ENCODE measurements at places on chromosomes 1 and 21. TPM values are rescaled to one million over a fixed set of nuclear protein-coding genes. Genes with fewer than 3 reads are reported as not detected.

The C1orf87 gene
- total RNA-seq, result not detected

The XKR8 gene
- 1.1 TPM for total RNA-seq

The CD5L gene
- total RNA-seq, result not detected

The ZNF593OS gene
- total RNA-seq, result not detected

The CLIC6 gene
- not detected for total RNA-seq

The VANGL2 gene
- total RNA-seq, result 0.28 TPM

The ZBTB8A gene
- total RNA-seq, result 6.1 TPM

The PRRX1 gene
- 65.4 TPM for total RNA-seq

The IFI44 gene
- total RNA-seq, result 2.7 TPM

GRCh38 chr1:51973587-51974474, 16.7 kb downstream of the RAB3B start:
- DNase-seq, result peak; percentile 67
- no peaks in the 10 kb centered on the region for H3K27me3 ChIP-seq
- no peak overlapping the region for H3K27ac ChIP-seq
- peaks cover 21% of the 10 kb centered on the region for H3K36me3 ChIP-seq
- H3K4me3 ChIP-seq, result no peak overlapping the region

- H3K36me3 ChIP-seq, result peaks cover 2% of the 10 kb centered on the region
- no peak overlapping the region for H3K4me3 ChIP-seq
- H3K27ac ChIP-seq, result no peak overlapping the region
- peaks cover 2% of the 10 kb centered on the region for H3K4me1 ChIP-seq
Observed at GRCh38 chr1:33086384-33086850, 5.5 kb downstream of the AZIN2 start.

DNA sequence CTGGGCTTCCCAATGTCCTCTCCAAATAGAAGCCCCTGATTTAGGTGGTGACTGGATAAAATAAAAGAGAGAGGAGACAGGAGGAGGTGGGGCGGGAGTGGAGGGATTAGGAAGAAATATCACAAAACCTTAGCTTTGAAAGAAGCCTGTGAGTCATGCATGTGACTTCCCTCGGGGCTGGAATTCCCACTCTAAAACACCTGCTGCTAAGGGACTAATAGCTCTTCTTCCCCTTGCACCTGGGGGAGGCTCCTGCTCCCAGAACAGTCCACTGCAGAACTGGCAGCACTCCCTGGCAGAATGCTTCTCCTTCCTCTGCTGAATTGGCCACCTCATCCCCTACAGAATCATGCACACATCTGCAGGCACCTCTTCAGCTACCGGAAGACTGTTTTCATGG, 207.2 kb downstream of the ATG4C start:
- no peaks in the 10 kb centered on the region for H3K4me1 ChIP-seq
- H3K27me3 ChIP-seq, result no peaks in the 10 kb centered on the region
- H3K36me3 ChIP-seq, result no peaks in the 10 kb centered on the region
- H3K4me3 ChIP-seq, result no peak overlapping the region

- no peaks in the 10 kb centered on the region for H3K27me3 ChIP-seq
- H3K4me1 ChIP-seq, result peaks cover 3% of the 10 kb centered on the region
- H3K27ac ChIP-seq, result no peak overlapping the region
- no peaks in the 10 kb centered on the region for H3K36me3 ChIP-seq
- no peak for DNase-seq
Observed at GRCh38 chr1:117779364-117779763, 150.1 kb downstream of the GDAP2 start.

DNA sequence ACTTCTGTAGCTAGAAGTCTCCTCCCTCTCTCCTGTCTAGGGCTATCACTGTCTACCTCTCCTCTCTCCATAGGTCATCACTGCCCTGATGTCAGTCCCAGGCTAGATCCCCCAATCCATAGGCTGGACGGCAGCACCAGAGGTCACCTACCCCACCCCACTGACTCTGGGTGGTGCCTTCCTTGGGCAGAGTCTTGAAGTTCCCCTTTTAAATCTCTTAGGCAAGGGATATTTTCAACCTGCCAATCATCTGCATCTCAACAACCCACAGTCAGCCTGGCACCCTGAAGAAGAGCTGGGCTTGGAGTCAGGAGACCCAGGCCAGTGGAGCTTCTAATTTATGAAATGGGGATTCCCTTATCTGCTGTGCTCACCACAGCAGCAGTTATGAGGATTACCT, 13.2 kb downstream of the MYBPH start:
- no peak overlapping the region for H3K27ac ChIP-seq
- no peak for DNase-seq
- no peaks in the 10 kb centered on the region for H3K36me3 ChIP-seq
- peaks cover 40% of the 10 kb centered on the region for H3K27me3 ChIP-seq
- H3K4me3 ChIP-seq, result no peak overlapping the region
- no peaks in the 10 kb centered on the region for H3K4me1 ChIP-seq

DNA sequence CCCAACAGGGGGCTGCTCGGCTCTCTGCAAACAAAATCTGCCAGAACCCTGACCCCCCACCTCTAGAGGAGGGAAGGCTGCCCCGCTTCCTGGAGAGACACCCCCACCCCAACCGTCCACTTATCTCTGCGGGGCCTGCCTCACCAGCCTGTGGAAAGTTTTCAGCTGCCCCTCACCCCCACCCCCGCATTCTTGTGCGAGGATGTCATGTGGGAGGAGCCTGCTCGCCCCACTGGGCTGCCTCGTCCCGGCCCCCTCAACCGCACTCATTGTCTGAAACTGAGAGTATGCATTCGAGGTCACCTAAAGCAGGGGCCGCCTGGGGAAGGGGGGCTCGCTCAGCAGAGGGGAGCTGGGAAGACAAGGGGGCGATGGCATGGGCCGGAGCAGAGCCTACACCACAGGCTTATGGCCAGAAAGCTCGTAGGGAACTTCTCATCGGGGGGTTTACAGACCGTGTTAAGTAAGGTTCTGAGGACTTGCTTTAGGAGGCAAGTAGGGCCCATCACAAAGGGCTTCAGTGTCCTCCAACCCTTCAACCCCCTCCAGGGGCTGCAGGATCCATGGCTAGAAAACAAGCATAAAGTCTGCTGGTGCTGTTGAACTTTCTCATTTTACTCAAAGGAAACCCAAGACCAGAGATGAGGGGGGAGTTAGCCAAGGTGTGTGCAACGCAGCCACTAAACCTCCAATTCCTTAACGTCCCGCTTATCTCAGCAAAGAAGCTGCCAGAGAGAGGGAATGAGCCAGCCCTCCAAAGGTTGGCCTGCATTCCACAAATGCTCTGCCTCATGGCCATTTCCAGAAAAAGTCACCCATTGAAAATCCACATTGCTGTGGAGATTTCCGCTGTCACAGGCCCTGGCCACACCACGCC, 9.4 kb downstream of the EPHA2 start:
- peak overlapping the region; percentile 99 for H3K27ac ChIP-seq
- H3K27me3 ChIP-seq, result no peaks in the 10 kb centered on the region
- H3K4me1 ChIP-seq, result peaks cover 51% of the 10 kb centered on the region
- DNase-seq, result peak; percentile 92
- H3K36me3 ChIP-seq, result peaks cover 58% of the 10 kb centered on the region

DNA sequence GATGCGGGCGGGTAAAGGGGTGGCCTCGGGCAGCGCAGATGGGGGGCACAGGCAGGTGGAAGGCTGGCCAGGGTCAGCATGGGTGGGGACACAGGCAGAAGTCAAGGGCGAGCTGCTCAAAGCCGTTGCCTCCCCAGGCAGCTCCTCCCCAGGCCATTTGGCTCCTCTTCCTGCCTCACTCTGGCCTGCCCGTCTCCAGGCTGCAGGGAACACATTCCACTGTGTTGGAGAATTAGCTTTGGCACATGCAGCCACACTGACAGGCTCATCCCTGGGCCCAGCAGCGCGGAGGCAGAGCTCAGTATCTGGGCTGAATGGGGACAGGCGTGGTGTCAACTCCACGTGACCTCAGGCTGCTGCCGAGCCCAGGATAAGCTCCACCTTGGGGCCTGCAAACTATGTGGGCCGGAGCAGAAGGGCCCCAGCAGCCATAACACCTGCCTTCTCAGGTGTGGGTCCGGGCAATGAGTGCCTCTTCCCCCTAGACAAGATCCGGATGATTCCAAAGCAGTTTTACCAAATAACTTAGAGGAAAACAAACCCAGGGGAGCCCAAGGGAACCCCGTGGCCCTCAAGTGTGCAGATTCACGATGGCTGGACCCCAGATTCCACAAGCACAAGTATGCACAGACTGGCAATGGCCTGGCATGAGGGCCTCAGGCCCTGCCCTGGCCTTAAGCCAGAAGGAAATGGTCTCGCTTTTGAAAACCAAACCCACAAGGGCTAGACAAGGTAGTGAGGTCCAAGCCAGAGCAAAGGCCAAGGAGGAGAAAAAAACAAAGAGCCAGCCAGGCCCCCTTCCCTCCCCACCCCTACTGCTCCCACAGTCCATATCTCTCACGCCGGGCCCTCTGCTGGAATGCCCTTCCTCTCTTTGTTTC, 40.2 kb downstream of the HSPG2 start:
- peaks cover 33% of the 10 kb centered on the region for H3K36me3 ChIP-seq
- H3K27me3 ChIP-seq, result no peaks in the 10 kb centered on the region
- H3K4me3 ChIP-seq, result no peak overlapping the region
- H3K27ac ChIP-seq, result no peak overlapping the region
- DNase-seq, result no peak
- H3K4me1 ChIP-seq, result peaks cover 5% of the 10 kb centered on the region

DNA sequence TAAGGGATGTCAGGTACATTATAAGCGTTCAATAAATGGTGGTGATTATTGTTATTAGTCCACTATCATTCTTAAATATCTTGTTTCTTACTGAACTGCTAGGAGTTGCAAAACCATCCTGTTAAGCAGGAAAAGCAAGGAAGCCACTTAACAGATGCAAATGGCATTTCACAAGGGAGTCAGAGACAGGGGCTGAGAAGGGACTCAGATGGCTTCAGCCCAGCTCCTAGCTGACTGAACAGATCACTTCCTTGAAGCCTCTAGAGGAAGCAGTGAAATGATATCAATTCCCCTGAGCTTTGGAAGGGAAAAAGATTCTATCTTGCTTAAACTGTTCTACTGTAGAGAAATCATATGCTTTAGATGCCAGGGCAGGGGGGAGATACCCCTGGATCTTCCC, 151.5 kb downstream of the ST6GALNAC5 start:
- no peak for DNase-seq
- H3K4me1 ChIP-seq, result no peaks in the 10 kb centered on the region
- H3K27ac ChIP-seq, result no peak overlapping the region
- H3K4me3 ChIP-seq, result no peak overlapping the region
- H3K36me3 ChIP-seq, result no peaks in the 10 kb centered on the region
- peaks cover 5% of the 10 kb centered on the region for H3K27me3 ChIP-seq

DNA sequence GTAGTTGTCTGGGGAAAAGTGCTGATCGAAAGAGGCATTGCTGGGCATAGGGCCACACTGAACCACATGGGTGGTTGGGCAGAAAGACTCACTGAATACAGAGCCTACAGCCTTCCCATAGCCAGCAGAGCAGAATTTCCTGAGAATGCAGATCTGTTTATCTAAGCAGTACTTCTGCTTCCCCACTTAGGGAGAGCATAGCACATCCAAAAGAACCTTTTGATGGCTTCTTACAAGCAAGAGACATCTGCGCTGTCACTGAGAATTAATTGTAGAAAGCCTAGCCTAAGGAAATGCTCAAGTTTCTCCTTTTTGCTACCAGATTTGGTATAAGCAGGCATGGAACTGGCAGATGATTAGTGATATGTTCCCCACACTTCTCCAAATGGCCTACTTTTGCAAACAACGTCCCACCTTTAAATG, 13.0 kb upstream of the KLHDC8A start:
- no peak overlapping the region for H3K4me3 ChIP-seq
- no peaks in the 10 kb centered on the region for H3K36me3 ChIP-seq

DNA sequence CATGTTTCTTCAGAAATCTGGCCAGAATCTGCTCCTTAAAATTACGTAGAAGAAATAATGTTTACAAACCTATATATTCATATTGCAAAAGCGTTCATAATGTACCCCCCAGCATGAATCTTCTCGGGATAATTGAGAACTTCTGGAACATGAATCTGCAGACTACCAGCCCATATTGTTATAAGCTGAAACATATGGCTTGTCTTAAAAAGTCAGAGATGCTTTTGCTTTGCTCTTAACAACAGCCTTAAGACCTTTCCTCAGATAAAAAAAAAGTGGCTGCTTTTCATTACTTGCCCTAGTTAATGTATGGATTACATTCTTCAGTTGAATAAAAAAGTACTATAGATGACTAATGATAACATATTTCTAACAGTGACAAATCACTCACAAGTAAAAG, 15.0 kb upstream of the ZZZ3 start:
- H3K4me3 ChIP-seq, result no peak overlapping the region
- H3K27me3 ChIP-seq, result no peaks in the 10 kb centered on the region
- DNase-seq, result no peak
- no peak overlapping the region for H3K27ac ChIP-seq
- H3K36me3 ChIP-seq, result peaks cover 23% of the 10 kb centered on the region

GRCh38 chr1:153344718-153345025, 4.0 kb downstream of the PGLYRP4 start:
- H3K36me3 ChIP-seq, result no peaks in the 10 kb centered on the region
- no peaks in the 10 kb centered on the region for H3K4me1 ChIP-seq
- no peak overlapping the region for H3K27ac ChIP-seq
- no peak for DNase-seq
- peaks cover 4% of the 10 kb centered on the region for H3K27me3 ChIP-seq

- H3K27me3 ChIP-seq, result no peaks in the 10 kb centered on the region
- H3K27ac ChIP-seq, result no peak overlapping the region
- H3K4me3 ChIP-seq, result no peak overlapping the region
- DNase-seq, result no peak
- peaks cover 3% of the 10 kb centered on the region for H3K4me1 ChIP-seq
- H3K36me3 ChIP-seq, result no peaks in the 10 kb centered on the region
Observed at GRCh38 chr1:207964195-207964966, 53.5 kb upstream of the CD34 start.

GRCh38 chr1:3013371-3014049, 7.8 kb upstream of the ACTRT2 start:
- no peaks in the 10 kb centered on the region for H3K4me1 ChIP-seq
- no peaks in the 10 kb centered on the region for H3K36me3 ChIP-seq
- DNase-seq, result no peak
- no peak overlapping the region for H3K4me3 ChIP-seq
- H3K27ac ChIP-seq, result no peak overlapping the region

DNA sequence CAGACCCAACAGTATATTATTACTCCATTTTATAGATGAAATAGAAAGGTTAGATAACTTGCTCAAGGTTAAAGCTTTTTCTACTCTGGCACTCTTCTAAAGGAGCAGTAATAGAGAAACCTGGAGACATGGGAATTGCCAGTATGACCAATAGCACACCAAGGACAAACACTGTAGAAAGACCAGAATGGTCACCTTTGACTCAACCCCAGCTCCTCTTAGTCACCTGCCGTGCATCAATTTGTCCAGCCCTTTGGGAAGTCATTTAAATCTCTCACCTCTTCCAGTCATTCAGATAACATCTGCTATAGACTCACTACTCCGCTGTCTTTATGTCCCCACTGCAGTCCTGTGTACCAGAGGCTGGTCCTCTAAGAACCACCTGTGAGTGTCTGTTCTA, 23.9 kb upstream of the SLC44A3 start:
- H3K27ac ChIP-seq, result no peak overlapping the region
- H3K36me3 ChIP-seq, result no peaks in the 10 kb centered on the region
- H3K4me3 ChIP-seq, result no peak overlapping the region
- H3K27me3 ChIP-seq, result no peaks in the 10 kb centered on the region
- peaks cover 9% of the 10 kb centered on the region for H3K4me1 ChIP-seq
- DNase-seq, result no peak
